Activated CD4-positive, alpha-beta T cell treated with anti-CD3 and anti-CD28 coated beads for 4 hours (primary cell): ENCODE measurements at places on chromosomes 11 and 22.

GRCh38 chr22:31160328-31160978, 471 bp downstream of the RNF185 start:
- DNase-seq = peak; percentile 8

GRCh38 chr11:109306322-109306721, 115.7 kb upstream of the C11orf87 start:
- DNase-seq = no peak

DNA sequence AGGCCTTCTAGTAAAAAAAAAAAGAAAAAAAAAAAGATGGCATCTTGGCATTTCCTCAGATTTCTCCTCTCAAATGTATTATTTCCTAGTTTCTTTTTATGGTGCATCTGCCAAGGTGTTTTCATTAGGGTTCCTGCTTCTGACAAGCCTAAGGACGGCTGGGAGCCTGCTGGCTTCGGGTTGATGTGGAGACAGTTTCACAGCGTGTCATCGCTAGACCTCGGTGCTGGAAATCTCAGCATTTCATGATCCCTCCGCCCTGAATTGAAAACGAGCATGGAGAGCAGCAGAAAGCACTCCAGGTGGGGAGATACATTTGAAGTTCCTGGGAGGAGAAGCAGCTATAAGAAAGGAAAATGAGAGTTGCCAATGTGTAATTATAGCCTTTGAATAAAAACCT, 283.9 kb upstream of the CNTN5 start:
- DNase-seq = no peak

- DNase-seq = no peak
Measured at GRCh38 chr11:92675810-92676209, 293.6 kb upstream of the MTNR1B start.

DNA sequence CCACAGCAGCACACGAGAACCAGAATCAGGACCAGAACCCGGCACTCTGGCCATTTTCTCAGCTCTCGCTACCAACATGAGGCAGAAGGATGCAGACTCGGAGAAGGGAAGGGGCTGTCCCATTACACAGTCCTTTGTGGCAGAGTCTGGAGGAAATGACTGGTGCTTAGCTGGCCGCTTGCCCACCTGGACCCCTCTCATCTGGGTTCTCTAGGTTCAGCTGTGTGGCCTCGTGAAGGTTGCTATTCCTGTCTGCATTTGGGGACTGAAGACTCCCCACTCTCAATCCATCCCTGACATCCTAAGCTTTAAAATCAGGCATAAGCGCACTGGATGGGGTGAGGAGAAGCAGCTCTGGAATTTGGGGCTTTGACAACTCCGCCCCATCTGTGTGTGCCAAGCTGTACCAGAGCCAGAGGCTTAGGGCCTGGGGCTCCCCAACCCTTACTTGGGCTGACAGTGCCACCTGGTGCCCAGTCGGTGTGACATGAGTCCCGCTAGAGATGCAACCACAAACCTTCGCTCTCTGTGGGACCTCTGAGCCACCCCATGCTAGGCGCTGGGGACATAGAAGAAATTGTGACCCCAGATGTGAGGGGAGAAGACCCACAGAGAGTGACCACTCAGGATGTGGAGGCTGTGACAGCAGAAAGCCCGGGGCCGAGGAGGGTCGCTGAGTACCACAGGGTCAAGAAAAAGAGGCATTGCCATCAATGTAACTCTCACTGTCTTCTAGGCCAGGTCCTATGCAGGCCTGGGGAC, 35.8 kb upstream of the FCHSD2 start:
- DNase-seq = peak; percentile 83

DNA sequence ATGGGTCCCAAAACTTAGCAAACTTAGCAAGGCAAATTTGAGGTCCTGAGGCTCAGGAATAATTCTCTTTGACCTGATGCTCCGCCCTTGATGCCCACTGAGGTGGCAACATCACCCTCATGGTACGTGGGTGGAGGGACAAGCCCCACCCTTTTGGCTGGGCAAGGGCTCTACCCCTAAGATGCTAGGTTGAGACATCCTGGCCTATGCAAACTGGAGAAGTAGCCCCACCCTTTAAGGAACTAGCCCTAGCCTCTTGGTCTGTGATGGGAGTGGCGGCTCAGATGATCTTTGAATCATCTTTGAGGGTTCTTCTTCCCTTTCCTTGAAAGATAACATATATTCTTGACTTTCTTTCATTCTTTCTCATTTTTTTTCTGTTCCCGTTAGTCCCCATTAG, 32.9 kb downstream of the CABIN1 start:
- no peak for DNase-seq

GRCh38 chr11:105923807-105924206, 98.2 kb downstream of the MSANTD4 start:
- DNase-seq = no peak

DNA sequence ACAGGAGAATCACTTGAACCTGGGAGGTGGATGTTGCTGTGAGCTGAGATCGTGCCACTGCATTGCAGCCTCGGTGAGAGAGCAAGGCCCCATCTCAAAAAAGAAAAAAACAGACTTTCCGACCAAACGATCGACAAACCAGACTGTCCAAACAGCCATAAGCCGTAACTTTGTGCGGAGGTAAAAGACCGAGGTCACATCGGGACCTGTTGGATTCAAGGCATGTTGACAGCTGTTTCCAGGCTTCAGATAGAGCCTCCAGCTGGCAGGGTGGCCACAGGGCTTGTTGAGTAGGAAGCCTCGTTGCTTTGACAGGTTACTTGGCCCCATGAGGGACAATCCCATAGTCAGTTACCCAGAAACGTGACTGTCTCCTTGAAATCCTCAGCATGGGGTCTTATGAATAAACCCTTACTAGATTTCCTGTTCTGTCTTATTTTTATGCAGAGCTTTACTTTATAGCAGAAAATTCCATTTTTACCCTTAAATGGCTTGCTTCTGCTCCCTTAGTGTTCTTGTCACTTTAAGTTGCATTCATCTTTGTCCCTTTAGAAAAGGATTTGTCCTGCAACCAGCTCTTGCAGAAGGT, 22.3 kb downstream of the PPARA start:
- DNase-seq = no peak

- no peak for DNase-seq
Measured at GRCh38 chr11:60780774-60781173, 4.4 kb upstream of the MS4A10 start.

DNA sequence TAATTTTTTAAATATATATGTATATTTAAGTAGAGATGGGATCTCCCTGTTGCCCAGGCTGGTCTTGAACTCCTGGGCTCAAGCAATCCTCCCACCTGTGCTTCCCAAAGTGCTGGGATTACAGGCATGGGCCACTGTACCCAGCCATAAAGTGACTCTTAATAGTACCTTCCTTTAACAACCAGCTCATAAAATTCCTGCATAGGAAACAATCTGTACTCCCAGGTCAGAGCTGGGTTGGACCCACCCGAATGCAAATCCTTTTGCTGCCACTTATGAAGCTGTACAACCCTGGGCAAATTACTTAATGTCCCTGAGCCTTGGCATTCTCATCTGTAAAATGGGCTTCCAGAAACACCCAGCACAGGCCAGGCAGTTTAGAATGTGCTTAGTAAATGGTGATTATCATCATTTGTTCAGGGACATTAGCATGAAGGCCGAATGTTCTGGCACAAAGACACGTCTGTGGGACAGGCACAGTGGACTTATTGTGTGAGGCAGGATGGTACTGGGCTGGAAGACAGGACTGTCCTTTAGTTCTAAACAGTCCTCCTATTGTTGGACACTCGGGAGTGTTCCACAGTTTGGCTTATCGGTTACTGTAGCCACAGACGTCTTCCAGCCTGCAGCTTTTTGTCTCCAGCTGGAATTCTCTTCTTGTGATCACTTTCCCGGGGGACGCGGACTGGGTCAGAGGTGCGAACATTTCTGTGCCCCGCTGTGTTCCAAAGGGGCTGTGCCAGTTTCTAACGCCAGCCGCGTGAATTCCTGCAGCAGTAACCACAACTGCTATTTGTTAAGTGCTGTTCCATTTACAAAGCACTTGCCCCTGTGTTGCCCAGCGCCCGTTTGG, 6.0 kb downstream of the PDXP start:
- DNase-seq = no peak

GRCh38 chr22:29464581-29464980, 15.4 kb upstream of the NEFH start:
- DNase-seq = no peak

GRCh38 chr11:118289401-118289800, 15.1 kb upstream of the CD3E start:
- no peak for DNase-seq

DNA sequence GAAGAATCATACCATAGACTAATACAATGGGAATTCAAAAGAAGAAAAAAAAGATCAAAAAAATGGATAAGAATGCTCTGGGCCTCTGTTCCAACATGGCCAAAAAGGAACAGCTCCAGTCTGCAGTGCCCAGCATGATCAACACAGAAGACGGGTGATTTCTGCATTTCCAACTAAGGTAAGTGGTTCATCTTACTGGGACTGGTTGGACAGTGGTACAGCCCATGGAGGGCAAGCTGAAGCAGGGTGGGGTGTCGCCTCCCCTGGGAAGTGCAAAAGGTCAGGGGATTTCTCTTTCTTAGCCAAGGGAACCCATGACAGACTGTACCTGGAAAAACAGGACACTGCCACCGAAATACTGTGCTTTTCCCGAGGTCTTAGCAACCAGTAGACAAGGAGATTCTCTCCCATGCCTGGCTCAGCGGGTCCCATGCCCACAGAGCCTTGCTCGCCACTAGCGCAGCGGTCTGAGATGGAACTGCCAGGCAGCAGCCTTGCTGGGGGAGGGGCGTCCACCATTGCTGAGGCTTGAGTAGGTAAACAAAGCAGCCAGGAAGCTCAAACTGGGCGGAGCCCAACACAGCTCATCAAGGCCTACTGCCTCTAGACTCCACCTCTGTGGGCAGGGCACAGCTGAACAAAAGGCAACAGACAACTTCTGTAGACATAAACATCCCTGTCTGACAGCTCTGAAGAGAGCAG, 428.4 kb downstream of the MN1 start:
- DNase-seq = no peak

DNA sequence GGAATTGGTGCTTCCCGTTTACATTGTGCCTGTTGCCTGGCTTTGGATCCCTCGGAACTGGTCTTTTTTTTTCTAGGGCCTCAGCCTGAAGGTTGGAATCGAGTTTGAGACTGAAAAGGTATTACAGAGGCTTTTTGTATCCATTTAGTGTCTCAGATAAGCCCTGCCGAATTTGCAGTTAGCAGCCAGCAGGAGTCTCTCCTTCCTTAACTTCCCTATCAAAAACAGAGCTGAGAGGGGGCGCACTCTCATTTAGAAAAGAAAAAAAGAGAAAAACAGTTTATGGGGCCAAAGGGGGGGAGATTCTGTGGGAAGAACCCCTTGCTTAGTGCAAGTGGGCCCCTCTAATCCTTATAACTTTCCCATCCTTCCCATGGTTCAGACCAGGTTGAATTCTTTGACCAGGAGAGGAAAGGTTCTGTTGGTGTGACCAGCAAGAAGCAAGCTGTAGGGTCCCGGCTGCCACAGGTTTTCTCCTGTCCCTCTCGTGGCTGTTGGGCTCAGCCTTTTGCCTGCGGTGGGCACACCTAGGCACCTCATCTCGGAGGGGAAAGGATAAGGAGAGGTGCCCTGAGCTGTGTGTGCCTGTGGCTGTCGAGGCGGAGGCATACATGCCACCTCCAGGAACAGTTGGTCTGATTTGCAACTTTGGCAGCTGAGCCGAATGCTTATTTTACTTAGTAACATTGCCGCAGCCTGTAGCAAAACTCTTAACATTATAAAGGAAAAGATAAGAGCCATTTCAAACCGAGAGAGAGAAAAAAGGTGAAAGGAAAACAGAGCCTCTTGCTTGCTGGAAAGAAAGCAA, 565.0 kb upstream of the CNTN5 start:
- no peak for DNase-seq

DNA sequence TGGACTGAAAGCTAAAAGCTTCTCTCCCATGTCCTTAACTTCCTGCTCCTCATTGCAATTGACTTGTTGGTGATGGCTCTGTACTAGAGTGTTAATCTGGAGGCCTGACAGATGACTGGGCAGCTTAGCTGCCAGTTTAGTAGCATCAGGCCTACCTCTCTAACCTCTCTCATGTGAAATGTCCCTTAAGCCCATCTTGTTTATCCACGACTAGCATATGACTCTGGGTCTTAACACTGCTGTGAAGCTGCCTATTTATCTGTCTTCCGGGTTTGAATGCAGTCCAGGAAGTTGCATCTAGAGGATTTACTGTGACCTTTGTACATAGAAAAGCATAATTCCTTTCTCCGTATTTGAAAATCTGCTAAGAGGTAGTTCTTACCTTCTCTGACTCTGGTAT, 85.3 kb upstream of the HORMAD2 start:
- DNase-seq = no peak

DNA sequence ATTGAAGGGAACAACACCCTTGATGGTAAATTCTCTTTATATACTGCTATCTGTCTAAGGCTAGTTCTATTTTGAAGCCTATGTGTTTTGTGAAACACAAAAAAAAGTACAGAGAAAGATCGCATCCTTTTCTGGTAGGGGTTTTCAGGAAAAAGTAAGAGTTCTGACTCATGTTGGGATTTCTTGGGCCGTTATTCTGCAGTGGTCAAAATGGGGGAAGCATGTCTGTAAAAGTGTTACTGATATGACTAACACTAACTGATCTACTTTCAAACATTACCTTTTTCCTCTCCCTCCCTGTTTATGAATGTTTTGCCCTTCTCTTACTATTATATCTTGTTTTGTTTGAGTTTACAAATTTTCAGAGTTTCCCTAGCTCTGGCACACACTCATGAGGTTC, 53.9 kb downstream of the CTNND1 start:
- no peak for DNase-seq

DNA sequence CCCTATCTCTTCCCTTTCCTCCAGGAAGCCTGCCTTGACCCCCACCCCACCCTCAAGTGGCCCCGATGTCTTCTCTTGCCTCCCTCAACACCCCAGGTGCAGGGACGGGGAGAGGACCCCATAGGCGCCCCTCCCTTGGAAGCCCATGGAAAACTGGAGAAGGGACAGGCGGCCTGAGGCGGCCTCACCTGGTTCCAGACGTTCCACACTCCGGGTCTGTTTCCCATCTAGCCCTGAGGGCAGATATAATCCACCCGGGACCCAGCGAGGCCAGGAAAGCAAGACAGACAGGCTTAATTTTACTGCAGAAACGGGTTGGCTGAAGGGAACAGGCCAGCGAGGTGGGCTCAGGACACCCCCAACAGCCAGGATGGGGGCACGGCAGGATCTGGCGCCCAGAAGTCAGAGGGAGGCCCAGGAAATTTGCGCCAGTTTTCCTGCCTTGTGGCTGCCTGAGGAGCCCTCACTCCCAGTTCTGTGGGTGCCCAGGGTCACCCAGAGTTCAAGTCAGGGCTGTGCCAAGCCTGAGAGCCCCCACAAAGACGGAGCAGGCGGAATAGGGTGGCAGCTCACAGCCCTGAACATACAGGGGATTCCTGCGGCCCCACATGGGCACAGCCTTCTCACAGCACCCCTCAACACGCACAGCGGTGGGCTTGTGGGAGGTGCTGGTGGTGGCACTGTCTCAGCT, 3.0 kb upstream of the SIGIRR start:
- no peak for DNase-seq

- no peak for DNase-seq
Measured at GRCh38 chr11:69293087-69293486, 868 bp upstream of the MYEOV start.

- DNase-seq = no peak
Measured at GRCh38 chr22:39519681-39520225, 609 bp upstream of the ATF4 start.
